ENCODE measurements at places on chromosomes 11 and 22.
A peak's percentile ranks its signal among the peaks of the same experiment; 100 is the strongest.

DNA sequence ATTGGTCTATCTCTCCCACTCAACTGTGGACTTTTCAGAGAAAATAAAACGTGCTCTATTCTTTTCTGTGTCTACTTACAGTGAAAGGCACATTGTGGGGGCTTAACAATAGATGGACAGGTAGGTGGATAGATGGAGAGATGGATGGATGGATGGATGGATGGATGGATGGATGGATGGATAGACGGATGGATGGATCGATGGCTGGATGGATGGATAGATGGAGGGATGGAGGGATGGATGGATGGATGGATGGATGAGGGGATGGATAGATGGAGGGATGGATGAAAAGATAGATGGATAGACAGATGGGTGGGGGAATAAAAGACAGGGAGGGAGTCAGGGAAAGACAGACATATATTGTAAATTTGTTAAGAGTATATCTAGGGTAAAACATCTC, 14.2 kb upstream of the SLC1A2 start:
- no peak for DNase-seq

DNA sequence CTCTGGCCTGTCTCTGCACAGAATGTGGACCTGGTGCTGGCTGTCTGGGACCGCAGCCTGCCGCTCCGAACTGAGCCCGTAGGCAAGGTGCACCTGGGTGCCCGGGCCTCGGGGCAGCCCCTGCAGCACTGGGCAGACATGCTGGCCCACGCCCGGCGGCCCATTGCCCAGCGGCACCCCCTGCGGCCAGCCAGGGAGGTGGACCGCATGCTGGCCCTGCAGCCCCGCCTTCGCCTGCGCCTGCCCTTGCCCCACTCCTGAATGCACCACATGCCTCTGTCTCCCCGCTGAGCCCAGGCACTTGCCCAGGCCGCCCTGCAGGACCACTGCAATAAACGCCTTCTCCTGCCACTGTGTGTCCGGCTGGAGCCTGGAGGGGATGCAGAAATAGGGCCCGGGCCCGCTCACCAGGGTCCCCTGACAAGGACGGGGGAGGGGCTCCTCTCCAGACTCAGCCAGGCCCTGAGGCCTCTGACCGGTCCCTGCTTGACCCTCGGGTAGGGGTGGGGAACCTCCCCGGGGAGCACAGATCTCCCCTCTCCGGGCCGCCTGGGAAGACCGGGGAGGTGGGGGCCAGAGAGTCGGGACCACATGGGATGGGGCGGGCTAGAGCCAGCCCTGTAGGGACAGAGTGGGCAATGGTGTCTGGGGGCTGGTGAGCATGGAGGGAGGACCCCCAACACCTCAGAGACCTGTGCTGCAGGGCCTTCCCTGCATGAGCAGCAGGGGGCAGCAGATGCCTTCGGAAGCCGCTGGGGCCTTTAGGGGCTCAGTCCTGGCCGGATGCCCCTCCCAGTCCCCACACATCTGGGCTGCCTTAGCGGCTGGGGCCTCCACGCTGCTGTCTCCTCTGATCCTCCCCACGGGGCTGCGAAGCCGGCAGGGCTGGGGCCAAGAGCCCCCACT, 1.4 kb upstream of the TNNI2 start:
- peak; percentile 79 for DNase-seq

GRCh38 chr22:27409299-27409698, 392.3 kb downstream of the MN1 start:
- no peak for DNase-seq

GRCh38 chr11:108527382-108527781, 29.2 kb upstream of the POGLUT3 start:
- no peak for DNase-seq

DNA sequence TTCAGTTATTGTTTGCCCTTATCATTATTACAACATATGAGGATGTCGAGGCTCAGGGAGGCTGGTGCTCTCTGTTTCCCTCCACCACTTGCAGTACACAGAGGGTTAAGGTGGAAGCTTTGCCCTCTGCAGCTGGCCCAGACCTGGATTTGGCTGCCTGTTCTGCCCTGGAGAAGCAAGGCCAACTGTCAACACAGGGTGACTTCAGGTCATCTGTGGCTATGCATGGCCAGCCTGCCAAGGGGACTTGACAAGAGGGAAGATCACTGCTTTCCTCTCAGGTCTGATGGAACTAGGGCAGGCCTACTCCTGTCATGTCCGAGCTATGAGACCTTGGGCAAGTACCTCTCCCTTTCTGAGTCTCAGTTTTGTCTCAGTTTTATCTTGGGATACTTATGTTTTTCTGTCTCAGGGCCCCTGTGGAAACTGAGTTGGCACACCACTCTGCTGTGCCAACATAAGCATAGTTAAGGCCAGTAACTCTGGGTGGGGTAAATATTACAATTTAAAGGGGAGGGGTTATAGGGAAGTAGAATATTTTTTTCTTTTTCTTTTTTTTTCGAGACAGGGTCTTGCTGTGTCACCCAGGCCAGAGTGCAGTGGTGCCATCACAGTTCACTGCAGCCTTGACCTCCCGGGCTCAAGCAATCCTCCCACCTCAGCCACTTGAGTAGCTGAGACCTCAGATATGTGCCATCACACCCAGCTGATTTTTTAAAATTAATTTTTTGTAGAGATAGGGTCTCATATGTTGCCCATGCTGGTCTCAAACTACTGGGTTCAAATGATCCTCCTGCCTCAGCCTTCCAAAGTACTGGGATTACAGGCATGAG, 2.4 kb upstream of the THRSP start:
- no peak for DNase-seq

DNA sequence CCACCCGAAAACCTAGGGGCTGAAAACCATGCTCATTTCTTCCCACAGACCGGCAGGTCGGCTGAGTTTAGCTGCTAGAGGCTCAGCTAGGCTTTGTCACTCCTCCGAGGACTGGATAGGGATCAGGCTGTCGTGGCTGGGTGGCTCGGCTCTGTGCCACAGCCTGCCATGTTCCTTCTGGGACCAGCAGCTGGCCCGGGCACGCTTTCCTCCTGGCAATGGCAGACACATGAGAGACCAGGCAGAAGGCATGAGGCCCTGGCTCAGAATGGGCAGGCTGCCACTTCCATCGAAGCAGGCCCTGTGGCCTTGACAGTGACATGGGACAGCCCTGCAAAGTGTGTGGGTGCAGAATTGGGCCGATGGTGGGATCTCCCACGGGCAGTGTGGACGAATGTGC, 20.9 kb downstream of the PARVG start:
- no peak for DNase-seq

DNA sequence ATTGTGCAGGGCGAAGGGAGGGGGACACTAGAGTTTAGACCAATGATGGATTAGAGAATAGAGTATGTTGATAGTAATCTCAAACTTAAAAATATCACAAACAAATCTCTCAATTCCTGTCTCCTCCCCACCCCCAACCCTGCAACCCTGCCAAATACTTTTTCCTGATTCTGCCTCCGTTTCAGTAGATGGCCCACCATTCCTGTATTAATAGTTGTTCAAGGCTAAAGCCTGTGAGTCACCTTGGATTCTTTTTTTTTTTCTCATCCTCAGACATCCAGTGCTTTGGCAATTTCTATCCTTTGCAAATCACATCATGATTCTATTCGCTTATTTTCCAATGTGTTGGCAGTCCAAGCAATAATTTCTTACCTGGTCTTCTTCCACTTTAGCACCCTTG, 207.9 kb downstream of the DYNC2H1 start:
- DNase-seq, result no peak

- DNase-seq, result no peak
Observed at GRCh38 chr11:47768101-47768612, 1.0 kb upstream of the FNBP4 start.

DNA sequence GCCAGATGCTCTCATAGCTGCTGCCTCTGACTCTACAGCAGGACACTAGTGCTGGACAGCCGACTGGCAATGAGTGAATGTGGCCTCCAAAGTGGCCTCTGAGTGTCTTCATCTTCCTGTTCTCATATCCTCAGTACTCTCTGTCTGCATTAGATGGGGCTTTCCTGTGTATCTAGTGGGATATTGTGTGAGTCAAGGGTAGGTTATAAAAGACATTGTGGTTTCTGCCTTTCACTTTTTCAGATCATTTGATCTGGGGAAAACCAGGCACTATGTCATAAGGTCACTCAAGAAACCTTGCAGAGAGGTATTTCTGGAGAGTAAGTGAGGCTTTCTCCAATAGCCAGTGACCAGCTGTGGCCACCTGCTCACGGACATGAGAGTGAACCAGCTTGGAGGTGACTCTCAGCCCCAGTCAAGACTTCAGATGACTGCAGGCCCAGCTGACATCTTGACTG, 333.6 kb upstream of the NCAM1 start:
- no peak for DNase-seq

GRCh38 chr11:93850594-93851018, at the start of gene VSTM5:
VSTM5 (minus strand) TSS chr11:93850618; CDS start chr11:93850502, 116 bp downstream.
- DNase-seq, result no peak

- no peak for DNase-seq
Observed at GRCh38 chr11:30128269-30128932, 102.4 kb upstream of the FSHB start.

GRCh38 chr11:97254790-97255189, 865.0 kb downstream of the JRKL start:
- no peak for DNase-seq

DNA sequence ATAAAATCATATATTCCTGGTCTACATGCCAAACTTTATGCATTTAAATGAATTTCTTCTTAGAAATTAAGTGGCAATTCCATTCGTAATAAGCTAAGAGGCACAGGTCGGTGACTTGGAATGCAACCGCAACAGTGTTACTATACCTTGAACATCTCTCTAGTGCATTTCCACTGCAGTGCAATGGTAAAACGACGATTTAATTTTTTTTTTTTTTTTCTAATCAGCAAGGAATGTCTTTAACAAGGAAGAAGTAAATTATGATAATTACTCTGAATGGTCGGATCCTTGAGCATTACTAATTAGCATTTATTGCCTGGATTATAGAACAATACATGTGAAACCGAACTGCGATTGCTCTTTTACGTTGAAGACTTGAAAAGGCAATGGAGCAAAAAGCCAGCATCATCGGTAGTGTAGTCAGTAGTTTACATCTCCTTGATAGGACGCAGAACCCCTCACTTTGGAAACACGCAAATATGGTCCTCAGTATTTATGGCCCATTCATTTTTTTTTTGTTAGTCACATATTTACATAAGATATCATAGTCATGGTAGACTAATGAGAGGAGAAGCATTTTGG, 20.2 kb downstream of the BLID start:
- DNase-seq, result no peak

GRCh38 chr11:29612423-29612822, 404.4 kb downstream of the KCNA4 start:
- DNase-seq, result no peak

GRCh38 chr22:47515384-47516125, 753.1 kb downstream of the TBC1D22A start:
- no peak for DNase-seq

DNA sequence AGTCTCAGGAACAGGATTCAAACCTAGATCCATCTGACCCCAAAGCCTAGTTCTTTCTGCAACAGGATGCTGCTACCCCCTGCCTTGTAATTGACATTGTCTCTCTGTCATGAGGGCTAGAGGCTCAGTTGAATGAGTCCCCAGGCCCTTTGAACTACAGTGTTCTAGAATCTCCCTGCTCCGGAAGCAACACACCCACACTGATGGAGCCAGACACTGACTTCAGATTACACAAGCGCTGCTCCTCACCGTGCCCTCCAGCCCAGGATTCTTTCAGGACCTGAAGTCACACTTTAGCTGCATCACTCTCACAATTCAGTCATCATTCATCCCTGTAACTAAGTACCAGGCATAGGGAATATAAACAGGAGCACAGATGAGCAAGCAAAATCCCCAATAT, 69.6 kb downstream of the RAB30 start:
- DNase-seq, result no peak

- no peak for DNase-seq
Observed at GRCh38 chr11:19359221-19360000, 118.7 kb upstream of the E2F8 start.

DNA sequence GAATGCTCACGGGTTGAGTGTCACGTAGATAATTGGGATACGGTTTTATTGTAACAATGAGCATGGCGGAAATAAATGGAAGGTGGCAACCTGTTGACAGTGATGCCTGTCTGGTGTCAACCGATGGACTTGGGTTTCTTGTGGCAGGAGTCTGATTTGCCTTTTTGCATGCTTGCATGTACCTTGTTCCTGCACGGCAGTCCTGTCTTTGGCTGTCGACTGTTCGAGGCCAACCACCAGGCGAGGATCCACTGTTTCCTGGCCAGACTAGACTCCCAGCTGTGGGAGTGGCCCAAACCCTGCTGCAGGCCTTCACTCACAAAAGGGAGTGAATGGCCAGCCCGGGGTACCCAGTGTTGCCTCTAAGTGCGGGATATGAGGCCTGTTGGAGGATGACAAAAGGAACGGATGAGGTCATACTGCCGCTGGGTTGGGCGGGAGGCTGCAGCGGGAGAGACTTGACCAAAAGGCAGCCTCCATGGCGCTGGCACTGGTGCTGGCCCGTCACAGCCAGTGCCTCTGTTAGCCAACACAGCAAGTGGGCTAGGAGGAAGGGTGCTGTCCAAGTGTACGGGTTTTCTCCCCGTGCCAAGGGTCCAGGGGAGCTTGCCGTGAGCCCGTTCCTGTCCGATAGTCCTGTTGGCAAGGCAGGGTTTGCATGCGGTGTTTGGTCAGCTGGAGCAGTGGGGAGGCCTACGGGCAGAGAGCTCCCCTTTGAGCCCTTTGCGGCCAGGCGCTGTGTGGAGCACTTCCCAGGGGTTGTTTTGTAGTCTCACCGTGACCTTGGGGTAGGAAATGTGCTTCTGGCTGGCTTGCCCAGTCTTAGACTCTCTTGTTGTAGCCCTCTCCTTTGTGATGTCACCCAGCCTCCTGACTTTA, 974 bp downstream of the DGCR8 start:
- no peak for DNase-seq

GRCh38 chr11:316031-316701, 2.3 kb downstream of the IFITM1 start:
- DNase-seq, result no peak

- DNase-seq, result no peak
Observed at GRCh38 chr11:24132471-24132870, 364.4 kb upstream of the LUZP2 start.

- DNase-seq, result no peak
Observed at GRCh38 chr22:29569011-29569678, 11.8 kb downstream of the NIPSNAP1 start.

GRCh38 chr11:11743216-11743615, 98.6 kb upstream of the USP47 start:
- DNase-seq, result no peak

- no peak for DNase-seq
Observed at GRCh38 chr22:24117942-24118341, 63.3 kb upstream of the SUSD2 start.

DNA sequence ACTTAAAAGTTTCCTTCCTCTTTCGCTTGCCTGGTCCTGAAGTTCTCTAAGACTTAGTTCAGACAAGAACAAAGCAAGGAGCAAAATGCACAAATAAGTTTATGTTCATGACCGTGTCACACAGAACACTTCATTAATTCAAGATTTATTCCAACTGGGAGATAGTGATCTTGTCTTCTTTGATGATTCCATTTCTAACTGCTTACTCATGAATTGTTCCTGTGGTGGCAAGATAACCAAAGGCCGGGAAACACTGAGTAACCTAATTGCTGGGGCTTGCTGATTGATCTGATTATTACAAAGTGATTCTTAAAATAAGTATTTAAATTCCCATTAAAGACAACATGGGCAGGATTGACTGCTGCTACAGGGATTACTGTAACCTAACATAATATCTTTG, 1462.9 kb upstream of the RAG2 start:
- no peak for DNase-seq
